Right ventricle myocardium superior (tissue), 1 donor: ENCODE measurements at places on chromosomes 2 and 18. TPM values are rescaled to one million over a fixed set of nuclear protein-coding genes. Genes with fewer than 3 reads are reported as not detected.

KCNIP3 gene
- 8.4 TPM for total RNA-seq

TGFBRAP1 gene
- total RNA-seq, result 8.6 TPM

IL1RL1 gene
- 1.3 TPM for total RNA-seq

SIX3 gene
- total RNA-seq, result not detected

VIL1 gene
- total RNA-seq, result not detected

SP9 gene
- not detected for total RNA-seq

C2orf72 gene
- total RNA-seq, result 0.05 TPM

CCDC148 gene
- total RNA-seq, result 1.0 TPM

ACADL gene
- 0.73 TPM for total RNA-seq

TMEM237 gene
- total RNA-seq, result 12.8 TPM

TNFRSF11A gene
- 0.94 TPM for total RNA-seq

CHRND gene
- total RNA-seq, result not detected

HSBP1L1 gene
- total RNA-seq, result 13.8 TPM

LCT gene
- total RNA-seq, result not detected

GRCh38 chr2:238239543-238239862 lies 335 bp downstream of the HES6 start:
- DNase-seq, result no peak

- no peak for DNase-seq
Measured at GRCh38 chr2:42163444-42164045, 5.6 kb upstream of the EML4 start.

DNA sequence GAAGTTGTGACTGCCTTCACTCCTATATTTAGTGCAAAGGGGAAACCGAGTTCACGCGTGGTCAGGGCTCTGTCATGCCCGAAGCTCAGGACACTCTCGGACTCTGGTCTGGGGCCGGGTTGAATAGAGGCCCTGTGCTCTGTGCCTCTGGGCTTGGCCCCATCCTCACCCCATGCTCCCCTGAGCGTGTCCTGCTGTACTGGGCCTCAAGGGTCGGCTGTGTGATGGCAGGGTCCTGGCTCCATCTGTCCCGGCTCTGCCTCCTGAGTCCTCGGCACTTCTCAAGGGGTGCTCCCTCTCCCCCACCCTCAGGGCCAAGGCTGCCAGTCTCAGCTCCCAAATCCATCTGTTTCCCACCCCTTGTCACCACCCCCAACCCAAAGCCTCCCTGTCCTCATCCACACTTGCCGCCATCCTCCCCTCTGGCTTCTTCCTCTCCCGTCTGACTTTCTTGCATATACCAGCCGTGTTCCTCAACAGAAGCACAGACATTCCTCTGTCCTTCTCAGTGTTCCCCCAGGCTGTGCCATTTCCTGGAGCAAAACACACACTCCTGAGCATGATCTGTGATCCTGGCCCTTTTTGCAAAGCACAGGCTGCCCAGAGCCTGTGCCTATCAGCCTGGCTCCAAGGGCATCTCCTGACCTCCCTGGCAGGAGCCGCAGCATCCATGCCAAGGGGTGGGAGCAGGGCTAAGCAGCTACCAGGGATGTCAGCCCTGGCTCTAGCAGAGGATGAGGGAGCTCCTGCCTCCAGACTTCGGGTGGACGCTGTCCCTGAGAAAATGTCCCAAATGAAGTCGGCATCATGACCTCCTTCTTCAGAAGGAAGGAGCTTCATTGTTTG lies 64.2 kb upstream of the OTOS start:
- peak; percentile 57 for DNase-seq

DNA sequence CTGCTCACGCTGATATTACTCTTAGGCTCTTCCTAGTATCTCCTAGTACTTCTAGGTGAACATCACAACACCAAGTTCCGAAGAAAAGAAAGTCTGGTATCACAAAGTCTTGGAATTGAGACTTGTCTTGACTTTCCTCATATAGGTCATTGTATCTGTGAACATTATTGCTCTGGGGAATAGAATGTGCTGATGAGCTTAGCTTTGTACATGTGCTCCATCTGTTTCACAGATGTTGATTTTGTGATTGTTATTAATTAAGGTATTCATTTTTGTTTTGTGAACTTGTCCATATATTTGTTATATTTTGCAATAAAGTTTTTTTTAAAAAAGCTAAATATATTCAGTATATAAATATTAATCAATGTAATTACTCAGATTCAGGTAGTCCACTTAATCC lies 111.7 kb downstream of the BABAM2 start:
- DNase-seq, result no peak

GRCh38 chr2:64166637-64167420 lies 22.6 kb upstream of the PELI1 start:
- DNase-seq, result no peak

- DNase-seq, result no peak
Measured at GRCh38 chr2:188853307-188853706, 120.9 kb upstream of the COL3A1 start.

DNA sequence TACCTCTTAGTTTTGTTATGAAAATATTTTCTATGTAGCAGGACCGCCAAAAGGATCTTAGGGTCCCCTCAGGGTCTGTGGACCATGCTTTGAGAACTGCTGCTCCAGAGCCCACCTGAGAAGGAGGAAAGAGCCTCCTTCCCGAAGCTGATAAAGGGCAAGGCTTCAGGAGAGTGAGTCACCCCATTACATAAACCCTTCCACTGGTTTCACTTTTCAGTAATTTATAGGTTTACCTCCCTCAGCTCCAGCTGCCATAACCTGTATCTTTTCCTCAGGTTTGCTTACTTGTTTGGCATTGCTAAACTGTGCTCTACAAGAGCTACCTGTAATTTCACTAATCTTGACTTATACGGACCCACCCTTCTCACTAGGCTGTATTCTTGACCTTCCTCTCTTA lies 6.6 kb downstream of the TTLL4 start:
- DNase-seq, result no peak

DNA sequence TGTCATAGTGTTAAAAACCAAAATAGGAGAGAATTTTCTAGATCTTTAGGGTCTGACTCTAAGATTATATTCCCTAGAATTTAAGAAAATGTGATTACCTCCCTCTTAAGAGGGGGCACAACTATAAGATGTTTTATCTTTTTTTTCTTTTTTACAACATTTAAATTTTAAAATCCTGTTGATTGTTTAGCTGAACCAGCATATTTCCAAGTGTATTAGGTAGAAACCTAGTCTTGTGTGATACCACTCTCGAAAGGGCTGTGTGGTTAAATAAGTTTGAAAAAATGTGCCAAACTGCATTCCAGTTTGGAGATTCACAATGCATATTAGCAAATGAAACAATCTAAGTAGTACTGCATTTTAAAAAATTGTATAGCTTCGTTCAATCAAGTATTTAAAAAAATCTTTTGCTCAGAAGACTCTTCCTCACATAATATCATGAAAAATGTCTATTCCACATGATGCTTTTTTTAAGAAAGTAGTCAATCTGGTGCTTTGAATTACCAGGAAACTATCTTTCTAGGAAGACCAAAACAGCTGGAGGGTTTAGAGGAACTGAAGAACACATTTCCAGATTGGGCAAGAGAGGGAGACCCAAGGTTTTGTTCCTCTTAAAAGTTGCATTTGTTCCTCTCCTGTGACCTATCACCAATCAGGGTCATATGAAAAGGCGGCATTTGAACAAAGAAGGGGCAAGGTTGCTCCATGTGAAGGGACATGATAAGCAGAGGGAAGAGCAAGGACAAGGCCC lies 98.8 kb downstream of the DPP4 start:
- no peak for DNase-seq

GRCh38 chr2:68968221-68968620 lies 6.2 kb upstream of the GKN1 start:
- no peak for DNase-seq

- DNase-seq, result no peak
Measured at GRCh38 chr2:8282858-8283252, 399.0 kb upstream of the ID2 start.

GRCh38 chr18:77151772-77152520 lies 19.4 kb upstream of the MBP start:
- no peak for DNase-seq

DNA sequence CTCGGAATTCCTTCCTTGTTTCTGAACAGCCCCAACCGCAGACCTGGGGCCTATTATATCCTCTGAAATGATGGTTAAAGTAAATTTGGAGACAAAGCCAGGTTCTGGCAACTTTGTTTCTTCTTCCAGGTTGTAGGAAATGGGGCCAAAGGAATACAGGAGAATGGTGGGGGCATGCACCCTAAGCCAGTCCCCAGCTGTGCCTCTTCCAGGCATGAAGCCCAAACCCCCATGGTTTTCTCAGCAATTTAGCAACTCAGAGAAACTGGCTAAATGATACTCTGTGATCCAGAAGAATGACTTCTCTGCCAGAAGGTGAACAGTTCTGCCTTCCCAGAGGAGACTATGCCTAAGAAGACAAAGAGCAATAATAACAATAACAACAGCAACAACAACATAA lies 635.0 kb upstream of the FANCL start:
- no peak for DNase-seq

GRCh38 chr2:719734-720133 lies 42.5 kb upstream of the TMEM18 start:
- no peak for DNase-seq

DNA sequence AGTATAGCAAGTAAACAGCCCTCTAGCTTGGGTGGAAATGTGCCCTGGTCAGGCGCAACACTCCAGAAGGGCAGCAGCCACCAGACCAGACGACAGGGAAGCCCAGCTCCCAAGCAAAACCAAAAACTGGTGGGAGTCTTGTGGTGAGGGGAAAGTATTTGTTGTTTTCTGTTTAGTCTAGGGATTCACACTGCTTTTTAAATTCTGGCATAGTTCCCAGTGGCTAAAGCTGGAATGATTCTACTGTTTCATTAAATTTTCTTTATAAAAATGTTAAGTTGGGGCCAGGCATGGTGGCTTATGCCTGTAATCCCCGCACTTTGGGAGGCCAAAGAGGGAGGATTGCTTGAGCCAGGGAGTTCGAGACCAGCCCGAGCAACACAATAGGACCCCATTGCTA lies 38.5 kb downstream of the MERTK start:
- no peak for DNase-seq

GRCh38 chr2:61416871-61417645 lies 53.8 kb downstream of the USP34 start:
- no peak for DNase-seq

GRCh38 chr2:147250652-147251356 lies 594.0 kb upstream of the ACVR2A start:
- DNase-seq, result no peak

DNA sequence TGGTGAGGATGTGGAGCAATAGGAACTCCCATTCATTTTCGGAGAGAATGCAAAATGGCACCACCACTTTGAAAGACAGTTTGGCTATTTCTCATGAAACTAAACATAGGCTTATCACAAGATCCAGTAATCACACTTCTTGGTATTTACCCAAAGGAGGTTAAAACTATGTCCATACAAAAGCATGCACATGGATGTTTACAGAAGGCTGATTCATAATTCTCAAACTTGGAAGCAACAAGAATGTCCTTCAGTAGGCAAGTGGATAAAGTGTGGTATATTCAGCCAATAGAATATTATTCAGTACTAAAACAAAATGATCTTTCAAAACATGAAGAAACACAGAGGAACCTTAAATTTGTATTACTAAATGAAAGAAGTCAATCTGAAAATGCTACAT lies 440.6 kb downstream of the FBXO15 start:
- DNase-seq, result no peak

GRCh38 chr18:74508821-74509225 lies 12.7 kb downstream of the CNDP2 start:
- no peak for DNase-seq

DNA sequence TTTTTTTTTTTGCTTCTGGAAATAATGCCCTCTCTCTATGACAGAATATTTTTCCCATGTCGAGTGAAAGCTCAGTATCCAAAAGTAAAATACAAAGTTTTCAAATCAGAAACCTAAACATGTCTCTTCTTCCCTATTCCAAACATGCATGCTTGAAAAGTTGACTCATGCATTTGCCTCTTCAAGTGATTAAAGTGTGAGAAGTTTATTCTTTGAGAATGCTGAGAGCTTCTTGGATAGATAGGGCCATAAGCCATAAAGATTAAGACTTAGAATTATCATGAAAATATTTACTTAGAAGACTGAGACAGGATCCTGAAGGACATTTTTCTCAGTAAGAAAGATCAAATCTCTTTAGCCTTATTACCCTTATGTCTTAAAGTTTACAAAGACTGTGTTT lies 98.6 kb upstream of the EPB41L5 start:
- no peak for DNase-seq

GRCh38 chr2:134594399-134594798 lies 124.4 kb downstream of the TMEM163 start:
- no peak for DNase-seq

DNA sequence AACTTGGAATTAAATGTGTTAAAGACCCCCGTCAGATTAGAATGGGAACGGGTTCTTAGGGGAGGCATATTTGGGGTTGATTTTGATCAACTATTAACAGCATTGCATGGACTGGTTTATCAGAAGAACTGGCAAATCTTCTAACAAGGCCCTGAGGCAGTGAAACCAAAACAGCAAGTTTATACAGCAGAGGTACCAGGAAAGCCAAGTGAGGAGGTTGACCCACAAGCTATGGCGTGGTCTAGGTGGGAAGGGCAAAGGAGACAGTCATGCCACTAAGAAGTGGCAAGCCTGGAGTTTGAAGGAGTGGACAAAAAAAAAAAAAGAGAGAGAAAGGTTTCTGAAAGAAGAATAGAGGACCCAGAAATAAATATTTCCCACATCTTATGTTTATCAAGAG lies 187.0 kb downstream of the MREG start:
- DNase-seq, result no peak

GRCh38 chr2:11984316-11985158 lies 238.1 kb downstream of the LPIN1 start:
- DNase-seq, result no peak

- no peak for DNase-seq
Measured at GRCh38 chr2:203583701-203584100, 48.6 kb upstream of the RAPH1 start.

- peak; percentile 72 for DNase-seq
Measured at GRCh38 chr2:101473911-101474701, 806 bp downstream of the RFX8 start.

DNA sequence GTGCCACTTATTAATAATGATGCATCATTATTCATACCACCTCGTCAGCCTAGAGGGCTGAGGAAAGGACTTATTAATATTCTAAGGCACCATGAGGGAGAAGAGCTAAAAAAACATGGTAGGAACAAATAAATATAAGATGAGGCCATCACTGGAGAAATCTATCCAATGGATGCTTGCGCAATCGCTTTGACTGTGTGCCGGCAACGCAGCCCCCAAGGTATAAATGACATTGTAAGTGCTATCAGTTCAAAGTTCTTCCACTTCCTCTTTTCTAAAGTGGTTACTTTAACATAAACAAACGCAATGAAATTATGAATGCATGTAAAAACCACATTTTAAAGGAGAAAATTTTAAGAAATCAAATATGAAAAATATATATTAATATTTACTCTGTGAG lies 164.6 kb downstream of the EIPR1 start:
- DNase-seq, result no peak

DNA sequence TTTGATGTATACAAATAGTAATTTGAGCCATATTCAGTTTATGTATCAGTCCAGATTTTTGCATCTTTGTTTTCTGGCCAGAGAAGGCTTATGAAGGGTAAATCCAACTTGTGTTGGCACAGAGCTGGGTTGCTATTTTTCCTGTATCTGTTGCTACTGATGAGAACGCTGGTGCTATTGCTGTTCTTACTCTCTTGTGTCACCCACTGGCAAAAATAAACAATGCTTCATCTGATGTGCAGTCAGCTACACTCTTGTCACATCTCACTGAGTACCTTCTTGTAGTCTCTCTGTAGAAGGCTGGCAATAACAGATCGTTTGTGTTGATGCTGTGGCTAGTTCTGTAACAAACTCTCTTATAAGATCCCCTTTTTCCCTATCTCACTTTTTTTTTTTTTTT lies 323.4 kb downstream of the CDH19 start:
- no peak for DNase-seq

GRCh38 chr2:43675646-43676321 lies 445 bp downstream of the C1GALT1C1L start:
- DNase-seq, result no peak
